CD4-positive, alpha-beta T cell treated with Interleukin-21 for 1 hour (primary cell): ENCODE measurements at places on chromosomes 6 and 20.

DNA sequence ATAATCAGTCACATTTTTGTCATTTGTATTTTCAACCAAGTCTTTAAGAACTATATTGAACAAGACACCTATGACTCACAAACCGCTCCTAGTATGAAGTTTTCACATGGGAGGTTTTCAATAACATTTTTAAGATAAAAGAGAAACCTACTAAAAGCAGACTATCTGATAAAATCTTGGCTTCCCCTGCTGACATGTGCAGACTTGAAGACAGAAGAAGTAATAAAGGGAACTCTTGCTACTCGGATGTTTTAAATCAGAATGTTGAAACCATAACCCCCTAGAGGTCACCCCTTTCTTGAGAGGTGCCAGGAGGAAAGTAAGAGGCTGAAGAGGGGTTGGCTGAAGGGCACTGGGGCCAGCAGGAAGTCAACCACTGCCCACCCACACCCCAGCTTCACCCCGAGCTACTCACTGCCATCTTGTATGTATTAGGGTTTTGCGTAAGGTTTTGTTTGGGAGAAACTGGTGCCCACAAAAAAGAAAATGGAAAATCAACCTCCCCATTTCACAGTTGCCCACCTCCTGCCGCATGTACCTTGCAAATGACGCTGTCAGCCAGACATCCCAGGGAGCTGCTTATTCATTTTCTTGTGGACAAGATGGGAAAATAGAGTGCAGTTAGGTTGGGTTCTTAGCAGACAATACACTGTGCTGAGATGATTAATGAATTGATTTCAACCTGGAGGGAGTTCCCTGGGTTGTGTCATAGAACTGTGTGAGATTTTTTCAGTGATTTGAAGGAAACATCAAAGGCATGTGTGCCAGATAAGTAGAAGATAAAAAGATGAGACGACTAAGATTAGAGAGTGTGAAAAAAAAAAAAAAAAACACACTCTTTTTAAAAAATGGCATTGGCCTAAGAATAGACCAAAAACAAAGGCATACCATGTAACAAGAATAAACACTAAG is 83.2 kb upstream of the TAB2 start:
- DNase-seq: peak; percentile 79

DNA sequence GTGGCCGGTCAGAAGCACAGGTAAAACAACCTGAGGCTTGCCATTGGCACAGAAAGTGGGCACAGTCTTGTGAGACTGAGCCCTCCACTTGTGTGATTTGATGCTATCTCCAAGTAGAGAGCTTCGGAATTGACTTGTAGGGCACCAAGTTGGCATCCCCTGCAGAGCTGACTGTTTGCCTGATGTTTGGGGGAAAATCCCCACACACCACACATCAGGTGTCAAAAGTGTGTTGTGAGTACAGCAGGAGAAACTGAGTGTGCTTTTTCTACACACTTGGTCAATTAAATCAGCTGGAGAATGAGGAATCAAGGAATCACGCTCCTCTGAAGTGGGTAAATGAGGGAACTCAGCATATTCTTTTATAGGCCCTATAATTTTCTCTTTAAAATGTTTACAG is 989 bp downstream of the SERINC3 start:
- peak; percentile 26 for DNase-seq

GRCh38 chr20:4471221-4471620 is 250.5 kb upstream of the PRND start:
- DNase-seq: no peak

GRCh38 chr20:35767683-35768481 is 3.9 kb upstream of the PHF20 start:
- DNase-seq: peak; percentile 85

- no peak for DNase-seq
Observed at GRCh38 chr6:128107682-128108081, 206.8 kb upstream of the THEMIS start.

DNA sequence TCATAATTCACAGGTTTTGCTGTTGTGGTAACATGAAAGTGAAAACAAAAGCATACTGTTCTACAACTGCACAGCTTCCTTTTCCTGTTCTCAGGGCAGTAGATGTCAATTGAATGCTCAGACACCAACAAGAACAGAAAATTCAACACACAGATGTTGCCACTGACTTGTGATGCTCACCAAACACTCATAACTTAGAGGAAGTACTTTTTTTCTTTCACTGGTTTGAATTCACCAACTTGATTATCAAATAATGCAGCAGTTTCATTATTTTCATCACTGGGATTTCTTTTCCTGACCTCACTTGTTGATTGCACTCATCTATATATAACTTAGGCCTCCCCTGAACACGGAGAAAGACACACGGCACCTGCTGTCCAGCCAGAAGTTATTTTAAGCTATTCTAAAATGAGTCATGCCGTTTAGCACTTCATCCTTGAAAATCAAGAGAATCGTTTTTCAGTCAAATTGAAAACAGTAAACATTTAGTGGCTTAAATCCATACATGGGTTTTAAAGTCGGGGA is 949 bp downstream of the TXLNB start:
- peak; percentile 82 for DNase-seq

DNA sequence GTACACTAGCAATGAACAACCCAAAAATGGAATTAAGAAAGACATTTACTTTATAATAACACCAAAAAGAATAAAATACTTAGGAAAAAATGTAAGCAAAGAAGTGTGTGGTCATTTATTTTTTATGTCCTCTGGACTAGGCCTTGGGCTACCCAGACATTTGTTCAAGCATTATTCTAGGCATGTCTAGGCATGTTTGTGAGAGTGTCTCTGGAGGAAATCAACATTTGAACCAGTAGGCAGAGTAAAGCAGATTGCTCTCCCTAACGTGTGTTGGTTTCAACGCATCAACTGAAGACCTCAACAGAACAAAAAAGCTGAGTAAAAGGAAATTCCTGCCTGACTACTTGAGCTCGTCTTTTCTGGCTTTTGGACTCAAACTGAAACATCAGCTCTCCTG is 84.5 kb downstream of the ANKEF1 start:
- DNase-seq: no peak

GRCh38 chr6:164749221-164750064 is 560.0 kb downstream of the C6orf118 start:
- no peak for DNase-seq

DNA sequence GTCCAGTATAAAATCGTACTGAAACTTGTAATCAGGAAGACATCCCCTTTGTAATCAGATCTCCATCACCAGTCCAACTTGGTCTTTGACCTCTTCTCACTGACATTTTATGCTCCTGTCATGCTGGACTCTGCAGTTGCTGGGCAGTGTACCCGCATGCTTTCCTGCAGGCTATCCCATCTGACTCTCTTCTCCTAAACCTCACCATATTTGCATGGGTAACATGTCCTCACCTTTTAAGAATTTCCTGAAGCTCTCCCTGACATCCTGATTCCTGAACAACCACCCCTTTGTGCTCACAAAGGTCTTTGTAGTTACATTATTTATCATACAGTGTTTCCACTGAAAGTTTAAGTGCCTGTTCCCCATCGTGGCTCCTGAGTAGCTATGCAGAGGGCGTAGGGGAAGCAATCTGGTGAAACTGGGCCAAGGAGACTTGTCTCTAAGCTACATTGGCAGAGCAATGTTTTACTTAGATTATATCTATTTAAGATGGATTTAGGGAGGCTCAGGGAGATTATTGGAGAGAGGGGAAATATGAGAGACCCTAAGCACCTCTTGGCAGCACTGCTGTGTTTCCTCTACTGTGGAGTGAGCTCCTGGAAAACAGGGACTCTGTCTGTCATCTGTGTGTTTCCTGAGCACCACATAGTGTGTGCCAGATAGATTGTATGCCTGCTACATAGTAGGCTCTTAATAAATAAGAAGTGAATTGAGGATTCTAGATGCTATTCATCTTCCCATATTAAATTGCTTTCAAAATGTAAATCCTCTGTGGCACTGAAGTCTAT is 124.0 kb downstream of the LAMA2 start:
- DNase-seq: no peak

GRCh38 chr20:49039854-49040253 is 6.3 kb upstream of the CSE1L start:
- no peak for DNase-seq

DNA sequence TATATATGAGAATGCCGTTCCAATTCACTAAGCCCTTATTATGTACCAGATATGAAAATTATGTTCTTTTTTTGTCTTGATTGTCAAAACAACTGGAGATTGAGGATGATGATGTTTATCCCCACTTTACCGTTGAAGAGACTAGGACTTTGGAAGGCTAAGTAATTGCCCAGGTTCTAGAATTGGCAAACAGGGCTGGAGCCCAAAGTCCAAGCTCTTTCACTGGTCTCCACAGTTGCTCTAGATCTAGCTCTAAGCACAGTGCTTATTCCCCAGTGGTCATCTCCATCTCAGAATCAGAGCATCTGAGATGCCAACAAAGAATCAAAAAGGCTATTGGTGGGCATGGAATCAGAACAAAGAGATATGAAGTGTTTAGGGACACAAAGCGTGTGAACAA is 215.3 kb upstream of the FOXA2 start:
- DNase-seq: no peak

DNA sequence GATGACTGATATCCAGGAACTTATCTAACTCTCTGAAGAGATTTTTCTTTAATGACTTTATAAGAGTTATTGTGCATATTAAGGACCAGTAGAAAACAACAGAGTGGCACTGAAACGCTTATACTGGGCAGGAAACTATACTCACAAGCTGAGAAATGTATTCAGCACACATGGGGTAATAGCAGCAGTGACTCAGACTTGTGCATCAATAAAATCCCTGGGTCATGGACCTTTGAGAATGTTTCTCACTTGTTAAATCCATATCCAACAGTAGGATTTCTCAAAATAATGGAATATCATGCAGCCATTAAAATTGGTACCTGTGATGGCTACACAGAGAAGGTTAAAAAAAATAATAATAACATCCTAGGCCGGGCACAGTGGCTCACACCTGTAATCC is 219.5 kb downstream of the BTBD9 start:
- no peak for DNase-seq

DNA sequence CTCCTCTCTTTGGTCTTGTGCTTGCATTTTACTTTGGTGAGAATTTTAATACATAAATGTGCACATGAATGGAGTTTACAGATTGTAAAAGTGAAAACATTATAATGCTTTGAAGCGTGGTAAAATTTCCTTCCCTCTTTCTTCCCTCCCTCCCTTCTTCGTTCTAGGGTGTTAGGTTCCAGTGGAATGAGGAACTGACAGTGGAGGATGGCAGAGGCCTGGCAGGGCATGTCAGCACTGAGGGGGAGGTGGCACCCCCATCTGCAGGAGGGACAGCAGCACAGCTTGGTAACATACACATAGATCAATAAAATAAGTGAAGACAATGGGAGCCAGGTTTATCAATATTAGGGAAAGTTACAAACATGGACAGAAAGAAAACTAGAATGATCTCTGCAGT is 47.5 kb downstream of the RNASET2 start:
- DNase-seq: no peak

GRCh38 chr6:36742146-36742545 is 44.5 kb downstream of the RAB44 start:
- no peak for DNase-seq

DNA sequence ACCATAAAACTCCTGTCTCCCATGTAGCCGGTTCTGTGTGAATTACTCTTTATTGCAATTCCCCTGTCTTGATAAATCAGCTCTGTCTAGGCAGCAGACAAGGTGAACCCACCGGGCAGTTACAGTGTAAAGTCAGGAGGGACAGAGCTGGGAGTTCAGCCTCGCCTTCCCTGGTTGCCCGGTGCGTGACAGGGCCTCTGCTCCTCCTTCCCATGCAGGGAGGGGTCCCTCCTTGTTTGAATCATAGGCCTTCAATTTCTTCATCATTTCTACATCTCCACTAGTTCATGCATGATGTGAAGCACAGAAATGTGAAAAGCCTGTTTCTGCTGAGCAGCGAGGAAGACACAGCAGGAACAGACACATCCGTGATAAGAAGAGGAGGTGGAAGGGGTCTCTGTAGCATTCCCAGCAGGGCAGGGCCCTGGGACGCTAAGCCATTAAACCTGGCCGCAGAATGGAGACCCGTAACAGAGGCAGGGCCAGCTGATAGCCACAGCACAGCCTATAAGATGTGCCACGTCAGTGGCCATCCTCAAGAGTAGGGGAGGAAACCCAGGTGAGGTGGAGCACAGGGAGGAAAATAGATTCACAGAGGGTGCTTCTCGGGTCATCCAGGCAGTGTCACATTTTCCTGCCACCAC is 106.7 kb upstream of the CST7 start:
- no peak for DNase-seq

DNA sequence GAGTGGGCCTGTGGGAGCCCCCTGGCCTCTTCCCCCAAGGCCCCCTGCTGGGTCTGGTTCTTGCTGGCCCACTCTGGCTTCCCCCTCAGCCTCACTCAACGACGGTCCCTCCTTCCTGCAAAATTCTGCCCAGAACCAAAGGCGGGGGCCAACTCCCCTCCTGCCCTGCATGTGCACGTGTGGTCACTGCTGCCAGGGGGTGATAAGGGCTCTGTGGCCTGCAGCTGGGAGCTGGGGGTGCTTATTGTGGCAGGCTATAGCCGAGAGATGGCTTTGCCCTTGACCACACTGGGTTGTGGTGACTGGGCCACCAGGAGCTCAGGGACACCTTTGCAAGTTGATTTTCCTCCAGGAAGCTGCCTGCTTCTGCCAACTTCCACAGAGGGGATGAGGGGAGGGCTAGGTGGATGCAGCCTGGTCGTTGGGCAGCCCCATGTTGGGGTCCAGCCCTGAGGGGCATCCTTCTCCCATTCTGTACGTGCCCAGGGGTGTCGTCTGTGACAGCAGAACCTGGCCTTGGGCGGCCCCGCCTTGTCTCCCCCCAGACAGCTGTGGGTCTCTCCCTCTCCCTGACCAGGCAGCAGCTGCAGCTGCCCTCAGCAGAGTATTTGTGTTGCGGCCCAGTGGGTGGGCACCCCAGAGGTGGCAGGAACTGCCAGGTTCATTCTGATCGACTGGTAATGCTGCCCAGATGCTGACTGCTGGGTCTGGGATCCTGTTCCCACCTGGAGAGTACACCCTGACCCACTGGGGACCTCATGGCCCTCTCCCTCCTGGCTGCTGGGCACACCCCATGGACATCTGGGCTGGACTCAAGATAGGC is 5.6 kb downstream of the TCEA2 start:
- DNase-seq: no peak

DNA sequence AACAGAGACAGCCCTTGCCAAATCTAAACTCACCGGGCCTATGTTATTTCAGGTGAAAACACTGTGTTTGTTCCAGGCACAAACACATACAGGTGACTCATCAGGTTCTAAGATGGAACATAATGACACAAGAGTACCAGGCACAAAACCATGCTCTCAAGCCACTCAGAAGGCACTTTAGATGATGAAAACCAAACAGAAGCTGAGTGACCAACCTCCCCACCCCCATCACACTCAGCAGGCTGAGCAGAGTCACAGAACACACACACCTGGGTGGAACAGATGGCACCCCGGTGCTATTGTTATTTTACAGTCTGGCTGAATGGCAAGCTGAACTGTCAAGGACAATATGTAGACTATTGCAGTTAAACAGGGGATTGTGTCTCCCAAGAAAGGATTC is 20.6 kb upstream of the NKX2-2 start:
- no peak for DNase-seq
